ENCODE measurements at places on chromosomes 16 and 17.

DNA sequence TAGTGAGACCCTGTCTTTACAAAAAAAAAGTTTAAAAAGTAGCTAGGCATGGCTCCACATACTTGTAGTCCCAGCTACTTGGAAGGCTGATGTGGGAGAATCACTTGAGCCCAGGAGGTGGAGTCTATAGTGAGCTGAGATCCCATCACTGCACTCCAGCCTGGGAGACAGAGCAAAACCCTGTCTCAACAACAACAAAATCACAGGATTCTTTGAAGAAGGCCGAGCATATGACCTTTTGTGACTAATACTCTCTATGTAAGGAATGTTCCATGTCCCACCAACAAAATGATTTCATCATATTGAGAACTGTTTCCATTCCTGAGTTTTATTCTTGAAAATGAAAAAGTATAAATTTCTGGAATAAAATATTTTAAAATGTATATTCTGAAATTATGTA is 58.9 kb upstream of the EFCAB3 start:
- no peak for ATAC-seq

DNA sequence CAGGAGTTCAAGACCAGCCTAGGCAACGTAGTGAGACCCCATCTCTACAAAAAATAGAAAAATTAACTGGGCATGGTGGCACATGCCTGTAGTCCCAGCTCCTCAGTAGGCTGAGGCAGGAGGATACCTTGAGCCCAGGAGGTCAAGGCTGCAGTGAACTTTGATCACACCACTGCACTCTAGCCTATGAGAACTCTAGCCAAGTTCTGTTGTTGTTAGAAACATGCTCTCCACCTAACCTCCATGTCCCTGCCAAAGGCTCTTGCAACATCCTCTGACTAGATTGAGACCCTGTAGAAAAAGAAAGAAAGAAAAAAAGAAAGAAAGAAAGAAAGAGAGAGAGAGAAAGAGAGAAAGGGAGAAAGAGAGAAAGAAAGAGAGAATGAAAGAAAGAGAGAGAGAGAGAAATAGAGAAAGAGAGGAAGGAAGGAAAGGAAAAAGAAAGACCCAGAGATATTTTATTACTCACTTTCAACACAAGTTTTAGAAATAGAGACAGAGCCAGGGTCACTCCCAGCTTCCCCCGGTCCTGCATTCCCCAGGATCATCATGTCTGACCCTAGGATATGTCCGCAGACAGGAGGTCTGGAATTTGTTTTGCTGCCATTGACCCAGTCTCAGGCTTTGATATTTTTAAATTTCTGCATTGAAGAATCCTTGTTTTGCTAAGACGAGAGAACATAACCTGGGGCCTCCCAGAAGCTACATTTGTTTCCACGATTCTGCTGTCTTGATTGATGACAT is 376.5 kb upstream of the CDH5 start:
- no peak for ATAC-seq

GRCh38 chr16:56862776-56863175 is 2.2 kb upstream of the SLC12A3 start:
- no peak for ATAC-seq

- ATAC-seq: no peak
Measured at GRCh38 chr17:41406205-41406604, 8.8 kb upstream of the KRT31 start.

DNA sequence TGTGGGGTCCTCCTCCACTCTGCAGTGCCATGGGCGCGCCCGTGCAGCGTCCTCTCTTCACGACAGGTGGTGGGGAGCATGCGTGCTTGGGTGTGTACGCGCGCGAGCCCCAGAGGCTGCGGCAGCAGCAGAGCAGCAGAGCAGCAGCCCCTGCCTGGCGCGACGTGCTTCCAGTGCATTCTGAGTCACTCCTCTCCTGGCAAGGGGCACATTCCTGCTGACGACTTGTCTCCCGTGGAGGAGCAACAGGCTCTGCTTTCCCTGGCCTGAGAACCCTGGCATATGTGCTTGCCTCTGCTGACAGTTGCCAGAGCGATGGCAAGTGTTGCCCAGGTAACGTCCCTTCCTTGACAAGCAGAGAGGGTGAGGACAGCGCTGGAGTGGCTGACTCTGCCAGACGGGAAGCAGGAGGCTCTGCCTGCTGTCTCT is 133.8 kb upstream of the PLCG2 start:
- ATAC-seq: peak; percentile 84

DNA sequence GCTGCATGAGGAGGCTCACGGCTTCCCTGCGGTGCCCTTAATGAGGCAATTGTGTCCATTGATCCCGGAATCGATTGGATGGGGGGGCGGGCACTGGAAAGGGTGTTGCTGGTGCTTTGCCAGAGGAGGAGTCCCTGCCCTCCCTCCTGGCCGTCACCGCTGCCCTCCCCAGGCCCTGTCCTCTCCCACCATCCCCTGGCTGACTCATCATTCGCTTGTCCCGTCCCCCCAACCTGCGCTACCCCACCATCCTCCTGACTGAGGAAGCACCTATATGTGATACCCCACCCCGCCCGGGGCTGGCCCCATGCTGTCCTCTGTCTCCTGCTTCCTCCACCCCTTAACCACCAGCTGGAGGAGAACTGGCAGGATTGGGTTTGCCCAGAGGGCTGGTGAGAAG is 20.8 kb downstream of the CACNA1G start:
- no peak for ATAC-seq

DNA sequence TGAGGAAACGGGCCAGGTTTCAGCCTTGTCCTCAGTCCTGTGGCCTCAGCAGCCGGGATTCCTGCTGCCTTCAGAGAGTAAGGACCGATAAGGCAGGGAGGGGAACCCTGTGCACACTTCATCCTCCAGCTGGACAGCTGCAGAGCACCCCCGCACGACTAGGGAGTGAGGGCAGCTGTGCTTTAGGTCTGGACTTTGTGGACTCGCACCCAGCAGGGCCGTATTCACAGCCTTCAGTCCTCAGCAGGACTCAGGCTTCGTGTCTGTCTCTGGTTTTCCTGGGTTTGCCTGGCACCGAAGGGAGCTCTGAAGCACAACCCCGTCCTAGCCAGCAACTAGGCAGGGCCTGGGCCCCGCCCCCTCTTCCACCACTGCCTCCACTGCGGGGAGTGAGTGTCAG is 45.8 kb upstream of the CACNG5 start:
- ATAC-seq: no peak

DNA sequence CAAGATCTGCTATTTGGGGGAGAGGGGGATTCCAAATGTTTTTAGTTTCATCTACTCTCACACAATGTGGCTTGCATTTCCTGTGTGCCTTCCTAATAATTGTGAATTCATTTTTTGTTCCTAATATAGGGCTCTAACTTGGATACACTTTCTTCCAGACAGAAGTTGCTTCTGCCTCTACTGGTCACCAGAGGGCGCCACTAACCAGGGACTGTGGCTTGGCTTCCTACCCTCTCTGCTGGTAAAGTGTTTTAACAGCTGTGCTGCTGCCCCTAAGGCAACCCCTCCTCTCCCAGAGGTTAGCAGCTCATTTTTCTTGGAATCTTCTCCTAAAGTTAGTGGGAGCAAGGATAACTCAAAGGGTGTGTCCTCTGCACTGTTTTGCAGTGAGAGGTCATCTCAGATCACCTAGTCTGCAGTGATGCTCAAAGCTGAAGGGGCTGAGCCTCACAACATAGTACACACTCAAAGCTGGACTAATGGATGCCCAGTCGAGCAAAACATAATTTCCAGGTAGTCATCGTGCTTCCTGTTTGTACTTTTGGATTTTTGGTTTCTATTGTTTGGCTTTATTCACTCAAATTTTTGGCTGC is 5.0 kb upstream of the PRSS54 start:
- ATAC-seq: no peak

DNA sequence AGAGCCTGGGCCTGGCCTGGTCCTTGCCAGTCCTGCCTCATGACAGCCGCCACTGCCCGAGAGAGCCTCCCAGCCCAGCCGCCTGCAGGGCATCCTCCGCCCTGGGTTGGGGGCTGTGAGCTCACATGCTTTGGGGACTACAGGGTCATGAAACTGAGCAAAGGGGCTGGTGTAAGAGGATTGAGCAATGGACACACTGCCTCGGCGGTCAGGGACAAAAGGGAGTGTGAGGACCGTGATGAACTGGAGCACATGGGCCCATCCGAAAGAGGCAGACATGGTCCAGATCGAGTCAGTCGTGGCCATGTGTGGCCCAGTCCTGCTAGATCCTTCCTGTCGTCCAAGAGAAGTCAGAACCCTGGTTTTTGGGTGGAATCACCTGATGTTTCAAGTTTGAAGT is 52.3 kb downstream of the GSG1L start:
- no peak for ATAC-seq

- ATAC-seq: no peak
Measured at GRCh38 chr16:57541754-57542435, 548 bp upstream of the ADGRG5 start.

DNA sequence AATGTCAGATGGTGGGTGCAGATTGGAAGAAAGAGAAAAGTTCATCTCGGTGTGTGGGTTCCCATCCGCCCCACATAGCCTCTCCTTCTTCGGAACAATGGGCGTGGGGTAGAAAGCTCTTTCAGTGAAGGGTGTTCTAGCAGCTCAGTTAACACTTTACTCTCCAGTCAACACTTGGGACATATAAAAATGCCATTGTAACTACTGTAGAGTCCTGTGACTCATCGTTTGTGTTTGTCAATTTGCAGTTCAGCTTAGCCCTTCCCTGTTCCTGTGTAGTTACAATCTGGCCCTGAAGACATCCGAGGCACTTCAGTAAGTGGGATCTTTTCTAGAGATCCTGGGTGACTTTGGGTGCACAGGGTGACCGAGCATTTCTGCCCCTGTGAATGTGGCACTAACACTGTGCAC is 11.5 kb upstream of the CLEC18C start:
- no peak for ATAC-seq
